ENCODE measurements at places on chromosomes 12 and 14. TPM values are rescaled to one million over a fixed set of nuclear protein-coding genes. Genes with fewer than 3 reads are reported as not detected.

The TMEM229B gene
- 1.4 TPM for total RNA-seq

DNA sequence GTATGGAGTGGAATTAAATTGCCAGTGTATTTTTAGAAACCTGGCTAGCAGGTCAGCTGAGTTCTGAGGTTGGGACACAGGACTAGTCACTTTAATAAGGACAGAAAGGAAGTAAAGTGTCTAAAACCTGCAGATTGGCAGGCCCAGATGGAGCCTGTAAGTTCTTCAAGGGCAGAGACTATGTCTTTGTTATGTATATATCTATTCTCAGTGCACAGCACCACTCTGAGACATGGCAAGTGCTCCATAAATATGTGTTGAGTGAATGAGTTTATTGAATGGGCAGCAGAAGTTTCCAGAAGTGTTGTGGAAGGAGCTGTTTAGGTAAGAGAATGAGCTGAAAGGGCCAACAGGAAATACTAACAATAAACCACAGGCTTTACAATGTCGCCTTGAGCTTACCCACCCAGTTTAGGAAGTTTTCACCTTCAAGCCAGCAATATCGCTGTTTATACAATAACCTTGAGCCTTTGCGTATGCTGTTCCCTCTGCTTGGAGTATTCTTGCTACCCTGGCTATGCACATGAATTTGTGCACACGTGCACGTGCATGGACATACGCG is 109.5 kb upstream of the TMPO start:
- DNase-seq: no peak

- no peak for DNase-seq
These were observed 8.2 kb downstream of the GOLT1B start for GRCh38 chr12:21509768-21510167.

DNA sequence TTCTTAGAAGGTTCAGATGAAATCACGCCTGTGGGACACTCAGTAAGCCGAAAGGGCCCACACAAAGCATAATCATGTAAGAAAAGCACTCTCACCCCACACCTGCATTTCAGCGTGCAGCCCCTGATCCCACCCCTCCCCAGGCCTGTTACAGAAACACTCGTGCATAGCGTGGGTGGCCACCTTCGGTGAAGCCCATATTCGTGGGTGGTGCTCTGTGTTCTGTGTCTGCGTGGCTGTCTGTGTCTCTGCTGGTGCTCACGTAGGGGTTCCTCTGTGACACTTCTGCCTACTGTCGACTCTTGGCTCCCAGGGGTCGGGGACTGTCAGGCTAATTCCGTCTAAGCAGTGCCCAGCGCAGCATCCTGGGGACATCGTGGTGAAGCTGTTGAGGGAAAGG is 74.0 kb downstream of the B4GALNT3 start:
- no peak for DNase-seq

- no peak for DNase-seq
These were observed 246.4 kb downstream of the RPL10L start for GRCh38 chr14:46404865-46405811.

The PSMC1 gene
- total RNA-seq: 351 TPM

- DNase-seq: no peak
These were observed 107.7 kb upstream of the PPM1H start for GRCh38 chr12:63042646-63043045.

GRCh38 chr14:105760691-105761344 is 234.4 kb downstream of the TMEM121 start:
- no peak for DNase-seq

DNA sequence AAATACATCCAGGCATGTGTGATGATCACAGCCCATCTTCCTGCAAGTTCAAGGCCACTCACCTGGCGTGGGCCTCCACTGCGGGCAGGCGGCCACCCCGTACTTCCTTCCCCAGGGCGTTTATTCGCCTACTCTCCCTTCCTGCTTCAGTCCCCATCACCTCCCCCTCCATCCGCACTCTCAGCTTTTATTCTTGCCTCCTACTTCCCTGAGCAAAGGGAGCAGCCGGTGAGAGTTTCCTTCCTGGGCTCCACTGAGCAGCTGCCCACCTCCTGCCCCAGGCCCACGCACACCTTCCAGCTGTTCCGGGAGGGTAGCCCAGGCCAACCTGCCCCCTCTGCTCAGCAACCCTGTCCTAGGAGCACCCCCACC is 4.1 kb downstream of the CYP46A1 start:
- DNase-seq: no peak

The TMEM132C gene
- not detected for total RNA-seq

The TTC9 gene
- total RNA-seq: 61.5 TPM

DNA sequence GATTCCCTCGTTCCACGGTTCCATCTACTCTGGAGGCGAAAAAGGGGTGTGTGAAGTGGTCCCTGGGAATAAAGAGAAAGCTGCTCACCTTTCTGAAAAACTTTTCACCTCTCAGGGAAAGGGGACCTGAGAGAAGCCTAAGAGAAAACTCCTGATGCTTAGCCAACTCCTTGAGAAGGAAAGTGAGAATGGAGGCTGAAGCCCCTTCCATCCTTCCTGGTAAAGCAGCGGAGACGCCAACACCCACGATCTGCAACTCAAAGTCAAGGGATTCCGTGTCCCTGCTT is 110.0 kb downstream of the ARF6 start:
- DNase-seq: no peak

The EPYC gene
- total RNA-seq: not detected

- peak; percentile 85 for DNase-seq
These were observed 186.6 kb upstream of the EEA1 start for GRCh38 chr12:93115646-93116045.
